ENCODE measurements at places on chromosomes 5 and 9.

GRCh38 chr9:107847978-107848964, 358.7 kb upstream of the KLF4 start:
- DNase-seq = no peak

- no peak for DNase-seq
Observed at GRCh38 chr9:34398875-34399274, 22.2 kb upstream of the MYORG start.

DNA sequence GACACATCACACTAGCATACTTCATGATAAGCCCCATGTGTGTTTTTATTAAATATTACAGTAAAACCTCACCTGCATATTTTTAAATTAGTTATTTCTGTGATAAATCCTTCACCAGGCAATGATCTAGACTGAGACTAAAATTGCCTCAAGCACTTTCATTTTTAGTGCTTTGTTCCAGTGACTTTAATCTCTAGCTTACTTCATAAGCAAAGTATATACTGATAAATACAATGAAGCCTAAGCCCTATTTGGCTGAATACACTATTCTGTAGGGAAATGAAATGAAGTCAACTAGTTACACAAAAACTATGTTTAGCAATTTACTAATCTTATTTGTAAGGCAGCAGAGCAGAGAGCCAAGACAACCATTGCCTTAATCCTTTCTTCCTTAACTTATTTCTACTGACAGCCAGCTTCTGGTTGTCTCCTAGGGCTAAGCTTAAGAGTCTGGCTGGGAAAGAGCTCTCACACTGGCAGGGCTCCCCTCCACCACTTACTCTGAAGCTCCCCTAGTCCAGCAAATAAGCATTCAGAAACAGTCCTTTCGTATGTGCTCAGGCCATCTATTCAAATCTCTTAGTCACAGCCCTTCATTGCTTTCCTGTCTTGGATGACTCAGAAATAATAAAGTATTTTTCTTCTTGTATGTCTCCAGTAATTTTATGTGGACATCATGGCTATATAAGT, 31.4 kb upstream of the MTAP start:
- no peak for DNase-seq

GRCh38 chr5:42555797-42556196, 132.6 kb downstream of the GHR start:
- no peak for DNase-seq

GRCh38 chr5:1864896-1865440, 17.8 kb downstream of the IRX4 start:
- DNase-seq = no peak

- DNase-seq = no peak
Observed at GRCh38 chr5:173231381-173231766, 3.6 kb downstream of the NKX2-5 start.

DNA sequence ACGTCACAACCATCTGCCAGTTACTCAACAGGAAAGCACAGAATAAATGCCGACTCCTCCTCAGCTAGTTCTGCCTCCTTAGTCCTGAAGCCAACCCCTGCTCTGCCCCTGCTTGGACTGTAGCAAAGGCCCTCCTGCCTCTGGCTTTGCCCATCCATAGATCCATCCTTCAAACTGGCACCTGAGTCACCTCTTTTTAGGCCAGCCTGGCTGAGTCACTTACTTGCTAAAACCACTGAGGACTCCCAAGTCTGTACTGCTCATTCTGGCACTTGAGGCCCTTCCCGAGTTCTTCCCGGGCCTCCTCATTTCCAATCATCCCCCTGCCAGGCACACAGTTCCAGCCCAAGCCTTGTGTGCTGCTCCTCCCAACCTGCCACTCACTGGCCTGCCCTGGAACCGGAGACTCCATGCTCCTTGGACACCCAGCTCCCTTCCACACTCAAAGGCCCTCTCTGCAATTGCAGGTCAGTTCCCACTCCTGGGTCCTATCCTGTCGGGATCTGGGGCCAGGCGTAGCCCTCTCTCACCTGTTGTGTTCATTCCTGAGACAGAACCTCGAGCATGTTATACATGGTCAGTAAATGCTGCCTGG, 220.1 kb downstream of the DAB2IP start:
- DNase-seq = no peak

GRCh38 chr5:93428868-93429267, 152.2 kb downstream of the NR2F1-AS1 start:
- no peak for DNase-seq

DNA sequence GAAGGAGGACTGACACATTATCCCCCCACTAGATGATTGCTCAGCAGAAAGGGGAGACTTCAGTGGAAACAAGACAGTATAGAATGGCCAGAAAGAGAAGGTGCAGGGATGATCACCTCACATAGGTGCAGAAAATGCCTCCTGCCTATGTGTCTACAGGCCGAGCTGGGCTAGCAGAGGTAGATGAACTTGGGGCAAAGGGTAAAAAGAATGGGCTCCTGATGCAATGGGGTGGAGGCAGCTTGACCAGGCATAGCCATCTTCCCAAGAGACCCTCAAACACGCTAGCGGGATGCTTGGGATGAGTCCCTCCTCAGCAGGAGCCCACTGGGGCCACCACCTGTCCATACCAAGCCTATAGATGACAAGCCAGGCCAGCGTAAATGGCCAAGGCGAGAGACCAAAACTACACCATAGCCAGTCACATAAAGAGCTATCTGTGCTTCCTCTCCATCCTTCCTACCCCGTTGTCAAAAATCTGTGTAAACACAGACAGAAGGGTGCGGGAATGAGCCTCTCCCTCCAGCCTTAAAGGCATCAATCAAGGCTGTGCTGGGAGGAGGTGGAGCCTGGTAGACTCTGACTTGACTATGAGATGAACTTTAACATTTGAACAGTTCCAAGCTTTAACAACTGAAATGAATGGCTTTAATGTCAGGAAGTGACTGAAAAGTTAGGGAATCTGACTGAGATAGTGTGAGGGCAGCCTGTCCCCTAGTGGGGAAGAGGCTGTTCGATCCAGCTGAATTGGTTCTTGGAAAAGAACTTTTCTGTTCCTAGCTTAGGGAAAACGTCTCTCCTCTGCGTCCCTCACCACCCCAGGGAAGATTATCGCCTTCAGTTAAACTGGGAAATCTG, 10.4 kb downstream of the C9orf152 start:
- DNase-seq = no peak

- DNase-seq = no peak
Observed at GRCh38 chr9:8392866-8393265, 593.3 kb upstream of the DMAC1 start.

- DNase-seq = no peak
Observed at GRCh38 chr9:106177216-106177615, 482.9 kb downstream of the TMEM38B start.

- DNase-seq = no peak
Observed at GRCh38 chr5:111967463-111967862, 210.5 kb upstream of the NREP start.

DNA sequence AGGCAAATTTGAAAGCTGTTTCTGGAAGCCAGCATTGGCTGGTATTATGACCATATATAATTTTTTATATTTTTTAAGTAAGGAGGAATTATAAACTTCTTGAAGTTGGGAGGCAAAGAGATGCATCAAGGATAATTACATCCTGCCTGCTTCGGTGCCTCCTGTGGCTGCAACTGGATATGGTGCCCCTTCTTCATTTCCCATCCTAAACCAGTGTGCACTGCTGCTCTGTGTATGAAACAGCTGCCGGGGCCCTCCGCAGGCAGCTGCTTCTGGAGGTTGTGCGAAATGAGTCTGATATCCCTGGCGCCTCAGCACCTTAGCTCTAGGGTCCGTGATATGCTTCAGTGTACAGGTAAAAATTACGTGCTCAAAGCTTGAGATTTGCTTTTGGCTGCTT, 304.2 kb downstream of the ENC1 start:
- DNase-seq = no peak

DNA sequence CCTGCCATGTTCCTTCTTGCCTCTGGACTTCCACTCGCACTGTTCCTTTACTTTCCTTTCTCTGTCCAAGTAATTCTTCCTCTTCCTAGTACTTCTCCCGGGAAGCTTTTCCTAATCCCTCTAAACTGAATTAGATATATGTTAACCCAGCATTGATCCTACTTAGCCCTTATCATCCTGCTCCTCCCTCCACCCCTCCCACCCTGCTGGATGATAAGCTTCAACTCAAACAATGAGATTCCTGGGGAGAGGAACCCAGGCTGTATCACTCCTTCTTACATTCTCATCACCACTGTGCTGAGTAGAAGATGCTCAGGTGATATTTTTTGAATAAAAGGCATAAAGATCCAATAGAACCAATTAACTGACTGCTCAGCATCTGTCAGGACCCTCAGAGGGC, 45.7 kb downstream of the CDK5RAP2 start:
- no peak for DNase-seq

- peak; percentile 30 for DNase-seq
Observed at GRCh38 chr5:108858959-108859358, 111.3 kb downstream of the FER start.

- DNase-seq = no peak
Observed at GRCh38 chr9:126513159-126514036, 100.3 kb upstream of the LMX1B start.

GRCh38 chr9:8349901-8350300, 550.3 kb upstream of the DMAC1 start:
- no peak for DNase-seq

DNA sequence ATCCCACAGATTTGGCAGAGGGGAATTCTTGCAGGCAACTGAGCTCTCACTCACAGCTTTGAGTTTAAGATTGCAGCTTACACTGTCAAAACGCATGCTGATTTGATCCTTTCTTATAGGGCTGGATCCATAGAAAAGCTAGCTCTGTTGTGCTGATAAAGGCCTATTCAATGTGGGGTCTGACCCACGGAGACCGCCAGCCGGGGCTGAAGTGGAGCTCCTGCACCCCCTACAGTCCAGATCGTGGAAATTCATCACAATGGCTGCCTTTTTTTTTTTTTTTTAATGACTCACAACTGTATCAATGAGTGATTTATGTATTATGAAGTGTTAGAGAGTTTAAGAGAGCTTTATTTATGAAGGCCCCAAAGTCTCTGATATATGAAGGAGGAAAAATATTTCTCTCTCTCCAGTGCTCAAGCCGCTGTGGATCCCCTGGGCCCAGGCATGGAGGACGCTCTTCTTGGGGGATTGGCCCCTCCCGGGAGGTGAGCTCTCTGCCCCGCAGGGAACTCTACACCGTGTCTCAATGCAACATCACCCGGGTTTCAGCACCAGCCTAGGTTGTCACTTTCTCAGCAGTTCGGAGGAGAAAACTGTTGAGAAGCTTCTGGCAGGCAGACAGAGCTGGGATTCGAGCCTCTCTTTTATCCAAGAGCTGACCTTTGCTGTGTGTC, 700.2 kb downstream of the IRX1 start:
- DNase-seq = peak; percentile 20

DNA sequence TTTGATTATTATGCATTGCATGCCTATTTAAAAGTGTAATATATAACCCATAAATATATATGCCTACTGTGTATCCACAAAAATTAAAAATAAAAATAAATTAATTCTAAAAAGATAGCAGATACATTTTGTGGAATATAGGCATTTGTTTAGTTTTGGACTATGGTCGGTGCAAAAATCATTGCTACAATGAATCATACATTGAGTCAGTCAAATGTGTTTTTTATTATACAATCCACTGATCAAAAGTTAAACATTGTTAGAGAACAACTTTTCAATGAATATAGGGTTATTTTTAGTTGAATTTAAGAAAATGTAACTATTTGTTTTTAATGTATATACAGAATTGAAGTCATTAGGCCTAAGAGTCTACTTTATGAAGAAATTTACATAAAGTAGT, 885.9 kb downstream of the EFNA5 start:
- no peak for DNase-seq

- peak; percentile 83 for DNase-seq
Observed at GRCh38 chr9:92097997-92098482, 17.2 kb downstream of the SPTLC1 start.

- DNase-seq = peak; percentile 81
Observed at GRCh38 chr5:72231991-72232703, 87.9 kb downstream of the MRPS27 start.

GRCh38 chr5:164119806-164120447, 614.5 kb downstream of the MAT2B start:
- peak; percentile 1 for DNase-seq

GRCh38 chr9:105473221-105473620, 25.4 kb downstream of the FSD1L start:
- DNase-seq = no peak

DNA sequence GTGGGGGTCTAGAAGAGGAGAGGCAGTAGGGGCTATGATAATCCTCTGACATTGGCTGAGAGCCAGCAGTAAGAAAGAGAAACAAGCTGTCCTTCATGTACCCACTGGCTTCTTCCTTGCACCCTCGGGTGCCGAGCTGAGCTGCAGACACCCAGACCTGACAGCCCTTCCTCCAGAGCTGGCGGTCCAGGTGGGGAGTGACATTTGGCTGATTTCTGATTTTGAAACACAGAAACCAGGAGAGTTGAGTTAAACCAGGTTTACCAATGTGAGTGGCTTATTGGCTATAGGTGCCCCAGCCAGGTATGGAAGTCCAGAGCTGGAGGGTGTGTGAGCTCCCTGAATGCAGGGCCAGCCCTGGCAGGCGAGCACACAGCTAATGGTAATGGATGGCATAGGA, 59.2 kb downstream of the GADD45G start:
- no peak for DNase-seq

GRCh38 chr5:134611515-134611914, 21.1 kb downstream of the SAR1B start:
- no peak for DNase-seq

- DNase-seq = no peak
Observed at GRCh38 chr9:76650692-76651091, 113.5 kb upstream of the PCA3 start.

DNA sequence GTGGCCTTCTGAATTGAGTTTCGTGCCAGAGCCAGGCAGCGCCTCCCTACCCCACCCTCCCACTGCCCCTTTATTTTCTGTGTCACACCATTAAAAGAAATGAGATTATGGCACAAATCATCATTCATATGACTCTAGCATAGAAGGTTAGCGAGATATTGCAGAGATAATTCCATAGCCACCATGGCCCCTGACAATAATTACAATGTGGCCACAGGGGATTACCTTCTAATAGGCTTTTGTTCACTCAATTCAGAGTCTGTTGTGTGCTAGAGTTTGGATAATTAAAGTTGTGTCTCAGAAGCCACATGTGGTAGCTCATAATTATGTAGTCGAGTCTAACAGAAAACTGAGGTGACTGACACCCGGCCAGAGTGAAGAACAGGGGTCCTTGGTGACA, 428.1 kb downstream of the ARHGEF28 start:
- no peak for DNase-seq

GRCh38 chr5:68673106-68673822, 420.6 kb upstream of the SLC30A5 start:
- DNase-seq = no peak

Data from hematopoietic multipotent progenitor cell treated with erythropoietin and hydrocortisone succinate and interleukin-3 and kit ligand, for 8 days (in vitro differentiated cells).